ENCODE measurements at places on chromosomes 4 and X.

DNA sequence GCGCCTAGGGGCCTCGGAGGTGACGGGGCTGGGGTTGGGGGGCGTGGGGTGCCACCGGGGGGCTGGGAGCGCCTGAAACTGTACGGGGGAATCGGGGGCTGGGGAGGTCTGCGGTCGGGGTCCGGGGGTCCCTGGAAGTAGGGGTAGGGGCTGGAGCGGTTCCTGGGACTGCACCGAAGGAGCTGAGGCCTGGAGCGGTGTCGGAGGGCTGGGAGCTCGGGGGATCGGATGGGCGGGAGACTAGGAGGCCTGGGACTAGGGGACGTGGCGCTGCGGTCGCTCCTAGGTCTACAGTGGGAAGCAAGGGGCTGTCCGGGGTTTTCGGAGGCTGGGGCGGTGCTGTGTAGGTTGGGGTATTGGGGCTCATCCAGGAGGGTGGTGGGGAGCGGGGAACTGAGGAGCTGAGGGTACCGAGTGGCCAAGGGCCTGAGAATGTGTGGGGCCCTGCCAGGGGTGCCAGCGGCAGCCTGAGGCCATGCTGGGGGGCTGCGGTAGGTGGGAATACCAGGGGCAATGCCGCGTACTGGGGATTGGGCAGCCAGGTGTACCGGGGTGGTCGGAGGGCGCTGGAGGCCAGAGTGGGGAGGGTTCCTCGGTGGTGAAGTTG is 562 bp downstream of the AKAP17A start:
- no peak for ATAC-seq

DNA sequence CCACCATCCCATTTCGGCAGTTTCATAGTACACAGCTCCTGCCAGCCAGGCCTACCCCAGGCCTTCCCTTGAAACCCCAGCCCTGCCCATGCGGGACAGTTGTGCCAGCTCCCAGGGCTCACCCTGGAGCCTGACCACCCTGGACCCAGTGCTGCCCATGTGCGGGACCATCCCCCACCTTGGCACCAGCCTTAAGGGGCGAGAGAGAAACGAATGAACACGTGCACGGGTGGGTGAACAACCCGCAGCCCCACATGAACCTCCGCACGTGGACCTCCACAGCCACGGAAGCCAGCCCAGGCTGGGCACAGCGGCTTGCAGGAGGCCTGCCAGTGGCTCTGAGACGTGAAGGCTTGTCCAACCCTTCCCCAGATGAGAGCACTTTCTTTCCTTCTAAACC is 76.0 kb upstream of the MXD4 start:
- ATAC-seq, result no peak

GRCh38 chrX:138034136-138034535 is 468.2 kb downstream of the ZIC3 start:
- ATAC-seq, result no peak

GRCh38 chrX:105781804-105782203 is 40.5 kb upstream of the NRK start:
- ATAC-seq, result no peak

DNA sequence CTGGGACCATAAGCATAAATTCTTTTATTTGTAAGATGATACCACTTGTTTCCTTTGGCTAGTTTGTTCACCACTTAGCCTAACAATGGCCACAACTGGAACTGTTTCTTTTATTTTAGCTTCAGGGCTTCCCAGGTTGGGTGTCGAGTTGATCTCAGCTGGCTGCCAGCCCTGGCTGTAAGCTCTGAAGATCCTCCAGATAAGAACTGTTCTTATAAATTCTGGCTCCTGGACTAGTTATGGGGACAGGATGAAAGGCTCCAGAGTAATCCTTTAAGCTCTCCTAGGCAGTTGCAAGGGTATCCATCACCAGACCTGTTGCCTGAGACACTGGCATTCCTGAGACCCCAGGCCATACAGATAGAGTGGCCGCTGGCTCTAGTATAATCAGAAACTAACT is 129.4 kb upstream of the ACSL4 start:
- ATAC-seq, result no peak

DNA sequence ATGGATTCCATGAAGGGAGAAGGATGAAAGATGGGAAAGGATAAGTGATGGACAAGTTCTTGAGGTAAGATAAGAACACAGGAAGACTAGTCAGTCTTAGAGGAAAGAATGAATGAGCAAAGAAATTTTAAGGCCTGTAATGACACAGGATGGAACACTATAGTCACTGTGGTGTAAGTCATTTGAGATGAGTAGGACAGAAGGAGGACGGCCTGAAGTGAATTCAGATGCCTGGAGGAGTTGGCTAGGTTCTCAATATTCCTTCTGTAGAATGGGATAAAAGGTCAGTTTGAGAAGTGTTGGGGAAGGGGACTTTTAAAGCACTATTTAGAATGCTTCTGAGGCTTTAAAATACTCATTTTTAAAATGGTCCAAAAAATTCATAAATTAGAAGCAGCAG is 3.9 kb downstream of the MSMO1 start:
- ATAC-seq, result no peak

DNA sequence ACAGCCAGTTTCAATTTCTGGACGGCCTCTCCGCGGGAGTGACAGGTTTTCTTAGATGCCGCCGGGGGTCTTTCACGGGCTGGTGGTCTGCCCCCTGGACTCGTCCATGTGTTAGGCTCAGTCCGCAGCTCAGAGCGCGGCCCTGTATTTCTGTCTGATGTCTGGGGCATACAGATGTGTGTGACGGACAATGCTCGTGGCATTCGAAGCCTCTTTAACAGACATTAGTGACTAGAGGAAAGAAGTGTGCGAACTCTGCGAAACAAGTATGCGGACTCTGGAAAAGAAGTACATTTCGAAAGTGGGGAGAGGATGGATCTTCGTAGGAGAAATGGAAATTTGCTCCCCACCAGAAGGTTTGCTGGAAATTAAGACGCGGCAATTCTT is 793 bp upstream of the DCUN1D4 start:
- no peak for ATAC-seq

Data from gastroesophageal sphincter (tissue), 4 donors.